ENCODE measurements at places on chromosomes 5 and 9. TPM values are rescaled to one million over a fixed set of nuclear protein-coding genes. Genes with fewer than 3 reads are reported as not detected.

DENND1A gene
- total RNA-seq = 13.7 TPM

OR1J2 gene
- not detected for total RNA-seq

IRX2 gene
- 22.2 TPM for total RNA-seq

ST8SIA4 gene
- under 0.01 TPM for total RNA-seq

MEIKIN gene
- not detected for total RNA-seq

FRRS1L gene
- total RNA-seq = not detected

SPATA6L gene
- 3.9 TPM for total RNA-seq
